ENCODE measurements at places on chromosomes 6 and 20. TPM values are rescaled to one million over a fixed set of nuclear protein-coding genes. Genes with fewer than 3 reads are reported as not detected.

GRCh38 chr20:34344238-34344637 lies 18.8 kb upstream of the ITCH start:
- DNase-seq: no peak

The PGC gene
- polyA plus RNA-seq: not detected

DNA sequence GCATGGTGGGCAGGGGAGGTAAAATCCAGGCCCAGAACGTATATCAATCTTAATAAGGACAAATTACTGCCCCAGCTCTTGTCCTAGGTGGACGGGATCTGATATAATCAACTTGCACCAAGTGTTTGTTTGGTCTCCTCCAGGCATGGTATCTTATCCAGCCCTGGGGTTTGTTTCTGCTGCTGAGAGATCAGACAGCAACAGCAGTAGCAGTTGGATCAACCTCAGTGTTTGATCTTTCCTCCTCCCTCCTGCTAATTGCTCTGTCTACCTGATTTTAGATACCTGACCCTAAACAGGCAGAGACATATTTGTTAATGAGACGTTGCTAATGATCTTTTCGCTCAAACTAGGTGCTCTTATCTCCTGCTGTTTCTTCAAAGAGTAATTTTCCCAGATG lies 100.4 kb upstream of the BACH2 start:
- no peak for DNase-seq

DNA sequence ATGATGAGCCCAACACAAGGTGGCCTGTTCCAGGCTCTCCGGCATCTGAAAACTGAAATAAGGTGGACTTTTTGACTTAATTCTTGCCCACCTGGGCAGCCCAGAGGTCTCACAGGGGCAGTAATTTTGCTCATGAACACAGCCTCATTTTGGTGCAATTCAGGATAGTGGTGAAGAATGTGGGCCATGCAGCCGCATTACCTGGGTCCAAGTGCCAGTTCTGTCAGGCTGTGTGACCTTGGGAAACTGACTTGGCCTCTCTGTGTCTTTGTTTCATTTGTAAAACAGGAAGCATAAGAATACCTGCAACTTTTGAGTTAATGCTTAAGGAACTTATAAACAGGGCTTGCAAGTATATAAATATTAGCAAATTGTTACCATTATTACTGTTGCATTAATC lies 5.6 kb downstream of the PREX1 start:
- no peak for DNase-seq

GRCh38 chr6:5598123-5598522 lies 336.8 kb downstream of the FARS2 start:
- no peak for DNase-seq

- DNase-seq: no peak
Measured at GRCh38 chr20:59836767-59837166, 96.7 kb downstream of the SYCP2 start.

GRCh38 chr6:11011787-11012234 lies 32.3 kb downstream of the ELOVL2 start:
- DNase-seq: no peak

The RBM24 gene
- polyA plus RNA-seq: not detected

The ARFGEF3 gene
- polyA plus RNA-seq: 0.03 TPM

DNA sequence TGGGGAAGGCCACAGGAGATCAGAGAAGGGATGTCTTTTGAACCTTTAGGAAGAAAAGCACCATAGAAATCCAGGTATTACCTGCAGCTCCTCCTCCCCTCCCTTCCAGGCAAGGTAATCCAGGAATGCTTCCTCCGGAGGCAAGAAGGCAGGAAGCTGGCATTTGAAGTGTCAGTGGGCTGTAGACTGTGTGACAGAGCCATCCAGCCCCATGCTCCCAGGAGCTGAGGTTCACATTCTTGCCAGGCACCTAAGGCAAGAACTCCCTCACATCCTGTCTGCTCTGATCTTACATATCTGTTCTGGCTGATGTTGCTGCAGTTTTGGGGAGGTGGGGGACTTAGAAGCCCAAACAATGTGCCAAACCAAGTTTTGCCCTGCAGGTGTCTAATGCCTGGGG lies 27.8 kb upstream of the SCUBE3 start:
- no peak for DNase-seq

- DNase-seq: no peak
Measured at GRCh38 chr6:17971128-17972073, 16.0 kb downstream of the KIF13A start.

The SLC23A2 gene
- polyA plus RNA-seq: 9.3 TPM

The ZBTB46 gene
- polyA plus RNA-seq: 0.32 TPM

The DNAH8 gene
- polyA plus RNA-seq: not detected

DNA sequence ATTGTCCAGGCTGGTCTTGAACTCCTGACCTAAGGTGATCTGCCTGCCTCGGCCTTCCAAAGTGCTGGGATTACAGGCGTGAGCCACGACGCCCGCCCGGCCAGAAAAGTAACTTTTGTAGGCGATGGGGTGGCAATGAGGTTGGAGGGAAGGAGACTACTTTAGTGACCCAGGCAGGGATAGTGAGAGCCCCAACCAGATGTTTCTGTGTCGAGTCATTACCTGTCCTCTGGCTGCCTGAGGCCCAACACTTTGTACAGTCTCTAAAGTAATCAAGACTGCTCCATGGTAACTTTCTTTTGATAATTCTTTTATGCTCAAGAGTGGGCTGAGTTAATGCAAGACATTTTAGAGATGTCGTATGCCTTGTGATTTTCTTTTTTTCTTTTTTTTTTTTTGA lies 6.8 kb downstream of the SASH1 start:
- DNase-seq: no peak

- DNase-seq: no peak
Measured at GRCh38 chr6:136763716-136764516, 28.4 kb downstream of the MAP3K5 start.

GRCh38 chr20:41234041-41234440 lies 83.5 kb downstream of the ZHX3 start:
- DNase-seq: no peak
